DMS79 treated with DMSO at 0.1 percent for 48 hours (cell line): ENCODE measurements at places on chromosomes 2 and 18.

DNA sequence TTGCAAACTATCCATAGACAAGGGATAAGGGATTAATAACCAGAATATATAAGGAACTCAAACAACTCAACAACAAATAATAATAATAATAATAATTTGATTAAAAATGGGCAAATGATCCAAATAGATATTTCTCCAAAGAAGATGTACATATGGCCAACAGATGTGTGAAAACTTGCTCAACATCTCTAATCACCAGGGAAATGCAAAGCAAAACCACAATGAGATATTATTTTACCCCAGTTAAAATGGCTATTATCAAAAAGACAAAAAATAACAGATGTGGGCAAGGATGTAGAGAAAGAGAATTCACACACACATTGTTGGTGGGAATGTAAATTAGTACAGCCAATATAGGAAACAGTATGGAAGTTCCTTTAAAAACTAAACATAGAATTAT lies 26.9 kb downstream of the DNAH7 start:
- no peak for DNase-seq

DNA sequence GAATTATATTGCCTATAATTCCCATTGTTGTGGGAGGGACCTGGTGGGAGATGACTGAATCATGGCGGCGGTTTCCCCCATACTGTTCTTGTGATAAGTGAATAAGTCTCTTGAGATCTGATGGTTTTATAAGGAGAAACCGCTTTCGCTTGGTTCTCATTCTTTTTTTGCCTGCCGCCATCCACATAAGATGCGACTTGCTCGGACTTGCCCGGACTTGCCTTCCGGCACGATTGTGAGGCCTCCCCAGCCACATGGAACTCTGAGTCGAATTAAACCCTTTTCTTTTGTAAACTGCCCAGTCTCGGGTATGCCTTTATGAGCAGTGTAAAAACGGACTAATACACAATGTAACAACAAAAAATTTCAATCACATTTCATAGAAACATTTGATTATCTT lies 115.8 kb downstream of the C2orf74 start:
- no peak for DNase-seq

DNA sequence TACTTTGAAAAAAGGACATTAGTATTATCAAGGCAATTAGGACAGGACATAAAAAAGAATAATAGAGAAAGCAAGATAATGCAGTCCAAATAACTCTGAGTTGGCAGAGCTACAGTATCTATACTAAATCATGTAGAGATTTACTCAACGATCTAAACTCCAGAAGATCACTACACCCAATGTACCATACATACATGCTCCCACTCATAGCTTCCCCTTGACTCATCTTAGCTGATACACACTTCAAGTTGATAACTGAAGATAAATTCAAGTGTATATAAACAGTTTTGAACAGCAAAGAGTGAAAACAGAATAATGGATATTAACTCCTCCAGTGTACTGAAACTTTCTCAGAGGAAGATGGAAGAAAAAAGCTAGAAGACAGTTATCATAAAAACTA lies 78.5 kb downstream of the SESTD1 start:
- no peak for DNase-seq

DNA sequence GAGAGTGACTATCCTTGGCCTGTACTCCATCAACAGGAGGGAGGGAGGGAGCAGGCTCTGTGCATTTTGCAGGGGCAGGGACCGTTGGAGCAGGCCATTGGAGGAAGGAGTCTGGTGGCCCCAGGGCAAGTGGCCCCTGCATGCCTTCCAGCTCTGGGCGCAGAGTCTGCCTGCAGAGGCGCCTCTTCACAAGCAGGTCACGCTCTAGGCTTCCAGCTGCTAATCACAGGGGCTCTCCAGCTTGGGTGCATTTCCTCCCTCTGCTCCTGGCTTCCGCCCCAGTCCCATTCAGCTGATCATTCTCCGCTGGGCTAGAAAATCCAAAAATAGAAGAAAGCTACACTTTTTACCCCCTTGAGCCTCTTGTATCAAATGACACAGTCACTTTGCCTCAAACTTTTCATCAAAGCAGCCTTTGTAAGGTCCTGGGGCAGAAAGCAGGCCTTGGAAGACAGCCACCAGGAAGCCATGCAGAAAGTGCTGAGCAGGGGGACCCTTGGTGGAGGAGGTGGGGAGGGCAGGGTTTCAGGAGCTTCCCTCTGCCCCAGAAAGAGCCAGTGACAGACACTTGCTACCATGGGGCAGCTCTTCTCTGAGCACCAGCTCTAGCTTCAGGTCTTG lies 11.3 kb downstream of the TMEM247 start:
- DNase-seq = no peak

GRCh38 chr2:225842939-225843338 lies 443.4 kb downstream of the NYAP2 start:
- no peak for DNase-seq

GRCh38 chr2:162315938-162316337 lies 2.5 kb downstream of the IFIH1 start:
- DNase-seq = no peak

DNA sequence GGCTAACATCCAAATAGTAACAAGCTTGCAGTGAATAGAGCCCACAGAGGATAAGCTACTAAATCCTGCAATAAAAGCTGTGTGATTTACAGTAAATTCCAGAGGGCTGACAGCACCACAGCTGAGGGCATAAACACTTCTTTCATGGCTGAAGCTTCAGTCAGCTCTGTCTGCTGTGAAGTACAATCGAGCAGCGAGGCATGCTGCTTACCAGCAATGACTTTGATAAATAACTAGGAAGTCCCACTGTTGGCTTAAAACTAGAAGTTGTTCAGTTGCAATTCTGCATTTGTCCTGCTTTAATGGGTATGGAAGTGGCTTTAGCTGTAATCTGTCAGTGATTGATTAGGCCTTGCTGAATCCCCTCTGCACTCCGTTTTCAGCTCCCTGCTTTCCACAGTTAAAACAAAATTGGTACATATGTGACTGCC lies 65.2 kb upstream of the FIGN start:
- DNase-seq = peak; percentile 2

- DNase-seq = peak; percentile 11
These were observed 16.4 kb downstream of the KCNIP3 start for GRCh38 chr2:95313296-95314131.

DNA sequence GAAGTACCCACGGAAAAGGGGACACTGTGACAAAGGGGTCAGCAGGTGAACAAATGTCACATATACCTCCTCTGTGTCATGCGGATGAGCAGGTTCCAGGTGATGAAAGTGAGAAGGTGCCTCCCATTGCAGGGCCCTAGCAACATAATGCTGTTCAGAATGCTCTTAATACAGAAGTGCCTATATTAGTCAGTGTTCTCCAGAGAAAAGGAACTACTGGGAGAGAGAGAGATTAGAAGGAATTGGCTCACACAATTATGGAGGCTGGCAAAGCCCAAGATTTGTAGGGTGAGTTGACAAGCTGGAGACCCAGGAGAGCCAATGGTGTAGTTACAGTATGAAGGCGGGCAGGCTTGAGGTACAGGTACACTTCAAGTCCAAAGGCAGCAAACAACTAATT lies 98.1 kb upstream of the CDC42EP3 start:
- no peak for DNase-seq

- DNase-seq = no peak
These were observed 15.9 kb upstream of the CD28 start for GRCh38 chr2:203690441-203691047.

DNA sequence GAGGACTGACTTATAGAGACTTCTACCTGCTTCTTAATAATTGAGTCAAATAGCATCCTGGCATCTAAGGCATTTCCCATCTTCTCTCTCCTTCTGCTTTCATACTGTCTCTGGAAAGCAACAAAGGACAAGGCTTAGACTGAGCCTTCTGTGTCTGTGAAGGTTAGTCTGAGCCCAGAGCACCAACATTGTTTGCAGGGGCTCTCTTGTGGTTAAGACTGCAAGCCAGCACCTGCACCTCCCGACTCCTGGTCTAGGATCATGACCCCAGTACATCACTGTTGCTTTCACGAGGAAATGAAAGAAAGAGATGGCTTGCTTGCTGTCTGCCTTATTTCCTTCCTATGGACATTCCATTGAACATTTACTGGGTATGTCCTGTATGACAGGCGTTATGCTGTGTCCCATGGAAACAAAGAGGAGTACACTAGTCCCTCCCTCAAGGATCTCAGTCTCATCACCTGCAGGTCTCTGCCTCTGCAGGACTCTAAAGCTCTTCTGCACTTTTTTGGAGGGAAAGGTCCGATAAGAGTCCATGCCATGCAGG lies 315.8 kb upstream of the EPAS1 start:
- DNase-seq = no peak

GRCh38 chr2:223744580-223744979 lies 92.8 kb downstream of the AP1S3 start:
- no peak for DNase-seq

- no peak for DNase-seq
These were observed 9.3 kb downstream of the POLI start for GRCh38 chr18:54278615-54279014.

DNA sequence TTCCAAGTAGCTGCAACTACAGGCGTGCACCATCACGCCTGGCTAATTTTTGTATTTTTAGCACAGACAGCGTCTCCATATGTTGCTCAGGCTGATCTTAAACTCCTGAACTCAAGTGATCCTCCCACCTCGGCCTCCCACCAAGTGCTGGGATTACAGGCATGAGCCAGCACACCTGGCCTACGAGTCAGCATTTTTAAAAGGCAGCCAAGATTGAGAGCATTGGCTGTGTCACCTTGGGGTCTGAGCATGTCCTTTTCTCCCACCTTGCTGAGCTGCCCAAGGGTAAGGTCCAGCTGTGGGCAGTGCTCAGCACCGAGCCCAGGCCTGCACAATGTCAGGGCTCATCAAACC lies 142.8 kb upstream of the LMAN1 start:
- DNase-seq = no peak

DNA sequence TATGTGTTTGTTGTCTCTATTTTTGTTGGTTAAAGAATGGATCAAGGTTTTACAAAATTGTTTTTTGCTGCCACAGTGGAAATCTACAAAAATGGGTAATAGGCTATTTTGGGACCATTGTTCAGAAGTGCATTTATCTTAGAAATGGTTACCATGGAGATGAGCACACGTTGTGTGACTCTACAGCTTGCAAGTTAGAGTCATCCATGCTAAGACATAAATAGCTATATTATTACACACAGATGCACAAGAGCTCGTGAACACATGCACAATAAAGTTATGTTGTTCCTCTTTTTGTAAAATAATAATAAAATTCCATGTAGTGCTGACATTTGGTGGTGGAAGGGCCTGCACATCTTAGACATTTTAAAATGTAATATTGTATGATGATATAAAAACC lies 15.5 kb upstream of the DUSP19 start:
- no peak for DNase-seq

DNA sequence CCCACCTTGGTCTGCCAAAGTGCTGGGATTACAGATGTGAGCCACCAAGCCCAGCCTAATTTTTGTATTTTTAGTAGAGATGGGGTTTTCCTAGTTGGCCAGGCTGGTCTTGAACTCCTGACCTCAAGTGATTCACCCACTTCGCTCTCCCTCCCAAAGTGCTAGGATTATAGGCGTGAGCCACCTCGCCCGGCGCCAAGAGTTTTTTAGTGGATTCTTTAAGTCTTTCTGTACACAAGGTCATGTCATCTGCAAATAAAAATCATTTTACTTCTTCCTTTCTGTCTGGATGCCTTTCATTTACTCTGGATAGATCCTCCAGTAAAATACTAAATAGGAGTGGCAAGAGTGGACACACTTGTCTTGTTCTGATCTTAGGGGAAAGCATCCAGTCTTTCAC lies 61.7 kb downstream of the KCMF1 start:
- no peak for DNase-seq

- DNase-seq = no peak
These were observed 144.9 kb downstream of the ACOXL start for GRCh38 chr2:110877031-110877827.

DNA sequence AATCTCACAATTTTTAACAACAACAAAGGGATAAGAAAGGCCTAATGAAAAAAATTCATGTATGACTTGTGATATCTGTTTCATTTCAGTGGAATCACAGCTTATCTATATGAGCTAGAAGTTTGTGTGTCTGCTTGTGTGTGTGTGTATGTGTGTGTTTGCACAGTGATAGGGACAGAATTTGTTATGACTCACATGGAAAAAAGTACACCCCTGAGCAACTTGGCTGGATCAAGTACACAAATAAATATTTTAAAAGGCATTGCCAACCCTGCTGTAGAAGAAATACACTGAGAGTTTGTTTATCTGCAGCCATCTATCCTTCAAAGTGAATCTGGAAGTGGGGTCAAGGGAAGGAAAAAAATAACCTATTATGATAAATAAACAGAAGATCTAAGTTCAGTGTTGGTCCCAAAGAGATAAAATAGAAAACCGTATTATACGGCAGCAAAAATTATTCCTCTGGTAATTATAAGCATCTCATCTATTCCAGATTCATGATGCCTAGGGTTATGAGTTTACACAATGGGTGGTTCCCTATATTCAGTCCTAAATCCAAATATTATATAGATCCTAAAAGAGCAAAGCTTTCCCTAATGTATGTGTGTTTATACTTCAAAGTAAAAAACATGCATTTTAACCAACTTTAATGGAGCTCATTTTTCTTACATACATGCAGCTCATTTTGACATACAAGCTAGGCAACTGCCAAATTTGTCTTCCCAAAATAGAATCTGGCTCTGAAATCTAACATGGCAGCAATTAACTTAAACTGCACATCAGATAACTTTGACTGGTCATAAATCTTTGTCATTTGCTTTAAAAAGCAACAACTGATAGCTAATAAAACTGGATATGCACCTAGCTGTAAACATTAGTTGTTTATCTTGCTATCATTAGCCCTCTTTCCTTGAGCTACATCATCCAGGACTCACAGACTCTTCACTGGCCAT lies 420.6 kb downstream of the IRS1 start:
- no peak for DNase-seq

DNA sequence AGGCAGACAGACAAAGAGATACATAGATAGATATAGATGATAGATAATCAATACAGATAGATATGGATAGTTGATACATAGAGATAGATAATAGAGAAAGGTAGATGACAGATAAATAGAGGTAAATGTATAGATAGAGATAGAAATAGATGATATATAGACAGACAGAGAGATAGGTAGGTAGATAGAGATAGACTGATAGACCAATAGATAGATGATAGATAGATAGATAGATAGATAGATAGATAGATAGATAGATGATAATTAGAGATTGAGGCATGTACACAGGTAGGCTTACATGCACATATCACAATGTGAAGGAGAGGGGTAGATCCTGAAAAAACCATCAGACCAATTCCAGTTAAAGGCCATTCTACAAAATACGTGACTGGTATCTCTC lies 724.7 kb downstream of the GALR1 start:
- no peak for DNase-seq

DNA sequence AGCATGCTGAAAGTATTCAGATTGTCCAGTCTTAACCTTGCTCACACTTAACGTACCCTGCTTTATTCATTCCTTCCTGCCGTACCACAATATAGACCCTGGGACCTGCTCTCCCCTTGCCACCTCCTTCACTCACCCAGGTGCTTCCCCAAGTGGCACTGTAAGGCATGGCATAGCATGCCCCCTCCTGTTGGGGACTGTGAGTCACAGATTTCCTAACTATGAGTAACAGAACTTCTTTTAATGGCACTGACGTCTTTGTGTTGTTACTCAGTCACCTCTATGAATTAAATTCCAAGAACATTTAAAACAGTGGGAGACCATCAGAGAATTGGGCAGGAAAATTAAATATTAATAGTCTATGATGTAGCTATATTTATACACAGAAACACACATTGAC lies 117.2 kb downstream of the CTNNA2 start:
- DNase-seq = no peak
